CD4-positive, alpha-beta T cell treated with Interleukin-17A for 4 hours (primary cell): ENCODE measurements at places on chromosomes 13 and 19.

DNA sequence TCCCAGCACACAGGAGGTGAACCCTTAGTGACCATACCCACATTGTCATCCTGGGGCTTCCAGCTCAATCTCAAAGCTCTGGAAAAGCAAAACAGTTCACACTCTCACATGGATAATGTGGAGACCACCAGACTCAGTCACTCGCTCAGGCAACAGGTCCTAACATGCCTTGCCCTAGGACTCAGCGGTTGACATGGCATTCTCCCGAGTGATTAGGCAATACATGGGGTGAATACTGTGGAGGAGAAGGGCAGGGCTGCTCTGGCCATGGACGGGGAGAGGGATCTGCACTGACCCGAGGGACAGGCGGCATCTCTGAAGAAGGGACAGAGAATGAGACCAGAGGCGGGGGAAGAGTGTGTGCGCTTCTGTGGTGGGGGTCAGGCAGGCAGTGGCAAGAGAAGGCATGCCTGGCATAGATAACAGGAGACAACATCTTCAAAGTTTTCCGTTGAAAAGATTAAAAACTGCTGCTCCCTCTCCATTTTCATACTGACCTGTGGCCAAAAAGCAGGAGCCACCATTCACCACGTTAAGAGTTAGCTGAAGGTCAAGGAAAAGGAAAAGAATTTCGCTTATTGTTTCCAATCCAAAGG lies 44.5 kb upstream of the EPHX3 start:
- no peak for DNase-seq

GRCh38 chr19:56131651-56132050 lies 9.4 kb upstream of the ZNF444 start:
- DNase-seq = no peak

- no peak for DNase-seq
Measured at GRCh38 chr13:26952551-26953143, 192.1 kb upstream of the GPR12 start.

- peak; percentile 46 for DNase-seq
Measured at GRCh38 chr19:10143681-10144080, 24.0 kb upstream of the EIF3G start.

DNA sequence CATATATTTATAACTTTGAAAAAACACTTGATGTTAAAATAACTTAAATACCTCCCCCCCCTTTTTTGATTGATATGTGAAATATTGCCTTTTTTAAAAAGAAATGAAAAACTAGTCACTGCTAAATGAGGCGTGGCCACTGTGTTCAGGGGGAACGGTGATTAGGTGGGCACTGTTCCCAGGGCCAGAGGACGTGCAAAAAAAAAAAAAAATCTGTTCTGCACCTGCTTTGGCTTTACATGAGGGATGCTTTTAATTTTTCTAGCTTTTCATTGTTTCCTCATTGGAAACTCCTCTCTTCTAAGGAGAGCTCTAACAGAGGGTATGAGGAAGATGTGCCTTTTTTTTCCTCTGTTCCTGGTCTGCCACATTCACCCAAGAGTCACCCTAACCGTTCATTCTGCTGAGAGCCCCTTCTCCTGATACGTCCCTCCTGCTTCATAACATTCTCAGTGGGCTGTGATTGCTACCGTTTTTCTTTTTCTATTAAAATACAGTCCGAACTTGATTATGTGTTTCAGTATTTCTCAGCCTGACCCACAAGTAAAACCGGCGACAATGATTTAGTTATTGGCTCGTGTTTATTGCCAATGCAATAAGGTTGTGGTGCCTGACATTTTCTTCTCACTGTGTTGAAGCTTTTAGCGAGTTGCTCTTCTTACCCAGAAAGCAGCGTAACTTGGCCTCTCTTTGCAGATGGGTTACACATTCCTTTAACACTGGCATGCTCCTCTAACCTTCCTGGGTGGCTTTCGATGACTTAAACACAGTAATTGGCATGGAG lies 64.8 kb upstream of the ZNF536 start:
- no peak for DNase-seq

- DNase-seq = no peak
Measured at GRCh38 chr19:46972311-46972710, 47.3 kb upstream of the NPAS1 start.

GRCh38 chr13:23636360-23636759 lies 66.1 kb downstream of the TNFRSF19 start:
- no peak for DNase-seq

DNA sequence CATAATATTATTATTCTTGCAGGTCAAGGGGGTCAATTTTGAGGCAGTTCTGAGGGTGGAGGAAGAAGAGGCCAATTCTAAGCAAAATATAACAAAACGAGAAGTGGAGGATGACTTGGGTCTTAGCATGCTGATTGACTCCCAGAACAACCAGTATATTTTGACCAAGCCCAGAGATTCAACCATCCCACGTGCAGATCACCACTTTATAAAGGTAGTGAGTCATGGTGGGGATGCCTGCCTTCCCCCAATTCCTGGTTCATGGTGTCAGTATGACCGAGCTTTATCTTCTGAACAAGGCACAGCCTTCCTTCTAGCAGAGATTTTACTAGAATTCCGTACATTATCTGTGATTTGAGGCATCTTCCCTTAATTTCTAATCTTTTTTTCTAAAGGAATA lies 9.4 kb upstream of the DCUN1D2 start:
- no peak for DNase-seq

- no peak for DNase-seq
Measured at GRCh38 chr19:16598848-16599247, 26.6 kb upstream of the SLC35E1 start.

- DNase-seq = no peak
Measured at GRCh38 chr13:32666990-32667571, 80.8 kb downstream of the PDS5B start.

- no peak for DNase-seq
Measured at GRCh38 chr13:74868049-74868448, 613.9 kb downstream of the TBC1D4 start.

- DNase-seq = no peak
Measured at GRCh38 chr19:30065680-30066606, 123.9 kb downstream of the URI1 start.
